ENCODE measurements at places on chromosomes 2 and 18.

- no peak for DNase-seq
Measured at GRCh38 chr2:12202313-12203075, 456.1 kb downstream of the LPIN1 start.

- DNase-seq = no peak
Measured at GRCh38 chr2:18855027-18855426, 265.7 kb upstream of the NT5C1B start.

DNA sequence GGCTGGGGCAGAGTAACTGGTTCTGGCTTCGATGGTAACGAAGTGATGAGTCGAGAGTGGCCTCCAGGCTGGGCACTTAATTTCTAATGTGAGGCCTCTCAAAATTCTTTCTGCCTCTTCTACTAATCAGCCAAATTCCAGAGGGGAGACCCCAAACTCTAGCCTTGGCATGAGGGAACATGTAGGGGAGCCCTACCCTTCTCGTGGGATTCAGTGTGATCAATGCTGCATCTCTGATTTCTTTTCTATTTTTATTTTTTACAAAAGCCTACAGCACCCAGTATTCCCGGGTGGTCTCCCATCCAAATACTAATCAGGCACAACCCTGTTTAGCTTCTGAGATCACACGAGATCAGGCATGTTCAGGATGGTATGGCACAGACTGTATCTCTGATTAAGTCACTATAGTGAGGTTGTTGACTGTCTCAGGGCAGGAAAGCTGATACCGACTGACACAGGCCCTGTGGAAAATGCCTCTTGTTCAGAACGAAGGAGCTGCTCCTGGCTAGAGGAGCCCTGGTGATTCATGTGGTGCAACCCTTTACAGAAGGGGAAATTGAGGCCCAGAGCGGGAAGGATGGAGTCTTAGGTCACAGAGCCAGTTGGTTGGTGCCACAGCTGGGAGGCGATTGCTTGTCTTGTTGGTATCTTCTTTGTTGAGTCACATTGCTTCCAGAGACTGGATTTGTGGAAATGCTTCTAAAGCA, 126.3 kb upstream of the HS6ST1 start:
- DNase-seq = no peak

- DNase-seq = no peak
Measured at GRCh38 chr2:172896661-172897081, 161.0 kb downstream of the RAPGEF4 start.

GRCh38 chr2:28134262-28134812, 243.8 kb downstream of the BABAM2 start:
- no peak for DNase-seq

GRCh38 chr2:21118302-21118920, 5.4 kb upstream of the TDRD15 start:
- no peak for DNase-seq

- DNase-seq = no peak
Measured at GRCh38 chr2:65429786-65430602, 2.4 kb downstream of the SPRED2 start.

GRCh38 chr2:27622921-27623384, 5.9 kb downstream of the CCDC121 start:
- DNase-seq = no peak

- no peak for DNase-seq
Measured at GRCh38 chr2:47250586-47251403, 95.7 kb upstream of the STPG4 start.

DNA sequence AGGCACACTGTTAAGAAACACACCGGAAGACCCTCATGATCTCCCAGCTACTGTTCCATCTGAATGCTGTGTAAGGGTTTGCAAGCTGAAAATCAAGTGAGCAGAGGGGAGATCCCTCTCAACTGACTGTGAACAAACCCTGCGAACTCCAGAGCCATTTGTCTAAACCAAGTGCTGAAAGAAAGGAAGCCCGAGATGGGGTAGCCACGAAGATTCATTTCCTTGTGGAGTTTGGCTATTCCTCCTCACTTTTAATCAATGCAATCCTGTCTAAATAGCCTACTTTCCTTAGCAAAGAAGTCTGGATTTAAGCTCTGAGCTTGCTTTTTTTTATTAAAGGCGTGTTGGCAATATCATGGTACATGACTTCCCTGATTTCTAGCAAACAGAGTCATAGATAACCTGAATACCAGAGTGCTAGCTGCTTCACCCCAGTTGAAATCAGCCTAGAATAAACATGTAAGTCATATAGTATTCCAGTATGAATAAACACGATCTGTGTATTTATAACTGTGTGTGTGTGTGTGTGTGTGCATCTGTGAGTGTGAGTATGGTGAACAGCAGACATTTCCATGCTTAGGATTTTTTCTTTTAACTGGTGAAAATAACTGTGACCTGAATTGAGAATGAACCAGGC, 365.2 kb downstream of the ZNF521 start:
- DNase-seq = no peak

GRCh38 chr2:144310889-144311608, 208.9 kb downstream of the ZEB2 start:
- no peak for DNase-seq

DNA sequence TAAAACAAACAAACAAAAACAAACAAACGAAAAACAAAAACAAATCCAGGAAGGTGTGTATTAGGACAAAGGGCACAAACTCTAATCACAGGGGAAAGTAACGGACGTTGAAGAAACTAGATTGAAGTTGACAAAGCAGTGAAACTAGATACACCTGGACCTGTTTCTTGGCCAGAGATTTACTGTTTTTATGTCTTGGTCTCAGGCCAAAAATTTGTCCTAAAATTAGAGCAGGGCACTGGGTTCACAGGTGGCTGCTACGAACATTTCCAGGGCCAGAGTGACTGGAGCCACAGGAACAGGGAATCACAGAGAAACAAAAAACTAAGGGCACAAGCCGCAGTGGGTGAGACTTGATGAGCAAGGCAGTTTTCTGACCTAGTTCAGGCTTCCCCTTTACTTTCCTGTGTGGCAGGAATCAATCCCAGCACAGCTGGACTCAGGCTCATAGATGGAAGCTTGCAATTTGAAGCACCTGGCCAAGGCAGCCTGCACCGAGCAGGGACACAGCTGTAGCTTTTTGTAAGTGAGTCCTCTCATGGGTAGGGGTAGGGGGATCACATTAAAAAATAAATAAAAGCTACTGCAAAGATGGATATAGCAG, 329.4 kb downstream of the DLGAP1 start:
- DNase-seq = no peak

DNA sequence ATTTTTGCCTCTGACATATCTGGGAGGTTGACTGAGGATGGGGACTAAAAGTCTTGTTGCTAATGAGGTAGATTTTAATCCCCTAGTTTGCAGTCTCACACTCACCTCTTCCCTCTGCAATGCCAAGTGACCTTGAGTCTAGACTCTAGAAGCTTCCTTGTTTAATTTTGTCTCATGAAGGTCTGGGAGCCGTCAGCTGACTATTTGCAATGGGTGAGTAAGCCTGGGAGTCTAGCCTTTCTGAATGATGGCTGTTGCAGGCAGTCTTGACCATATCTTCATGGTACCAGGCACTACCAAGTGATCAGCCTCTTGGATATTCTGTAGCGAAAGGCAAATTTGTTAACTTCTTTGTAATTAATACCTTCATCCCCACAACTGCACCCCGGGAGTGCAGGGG, 61.2 kb downstream of the ARHGAP15 start:
- no peak for DNase-seq

DNA sequence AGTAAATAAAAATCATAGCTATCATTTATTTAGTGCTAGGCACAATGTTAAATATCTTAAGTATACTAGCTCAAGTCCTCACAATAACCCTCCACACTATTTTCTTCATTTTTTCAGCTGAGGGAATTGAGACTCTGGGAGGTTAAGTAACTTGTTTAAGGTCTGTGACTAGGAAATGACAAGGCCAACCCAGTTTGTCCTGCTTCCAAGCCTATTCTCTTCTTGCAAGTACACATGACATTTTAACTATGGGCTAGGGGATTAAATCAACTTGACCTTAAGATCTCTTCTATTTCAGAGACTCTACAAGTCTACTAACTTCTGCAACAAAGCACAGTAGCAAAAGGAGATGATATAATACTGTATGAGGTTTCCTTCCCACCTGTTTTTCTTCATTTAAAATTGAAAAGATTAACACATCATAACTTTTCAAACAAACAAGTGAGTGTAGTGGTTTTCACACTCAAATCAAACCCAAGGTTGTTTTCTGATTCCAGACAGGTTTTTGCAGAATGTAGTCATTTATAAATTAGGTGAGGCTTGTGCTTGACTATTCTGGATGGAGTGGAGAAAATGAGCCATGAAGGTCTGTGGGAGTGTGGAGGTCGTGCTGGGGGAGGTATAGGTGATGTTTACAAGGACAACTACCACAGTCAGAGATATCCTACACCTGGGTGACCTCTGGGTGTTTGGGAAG, 57.0 kb downstream of the CD28 start:
- no peak for DNase-seq

DNA sequence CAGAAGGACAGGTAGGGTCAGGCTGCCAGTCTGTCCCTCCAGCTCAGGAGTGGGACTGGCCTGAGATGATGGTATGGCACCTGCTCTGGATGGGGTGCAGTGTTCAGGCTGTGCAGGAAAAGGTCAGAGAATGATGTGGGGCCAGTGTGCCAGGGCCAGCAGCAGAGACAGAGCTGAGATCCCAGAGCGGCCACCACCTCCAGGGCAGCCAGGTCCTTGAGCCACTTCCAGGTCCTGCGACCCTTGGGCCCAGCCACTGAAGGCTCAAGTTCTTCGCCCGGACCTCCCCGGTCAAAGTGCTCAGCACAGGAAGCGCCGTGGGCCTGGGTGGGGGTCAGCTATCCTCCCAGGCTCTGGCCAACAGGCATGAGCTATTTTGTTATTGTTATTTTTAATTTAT, 12.1 kb upstream of the ARMC9 start:
- DNase-seq = no peak

DNA sequence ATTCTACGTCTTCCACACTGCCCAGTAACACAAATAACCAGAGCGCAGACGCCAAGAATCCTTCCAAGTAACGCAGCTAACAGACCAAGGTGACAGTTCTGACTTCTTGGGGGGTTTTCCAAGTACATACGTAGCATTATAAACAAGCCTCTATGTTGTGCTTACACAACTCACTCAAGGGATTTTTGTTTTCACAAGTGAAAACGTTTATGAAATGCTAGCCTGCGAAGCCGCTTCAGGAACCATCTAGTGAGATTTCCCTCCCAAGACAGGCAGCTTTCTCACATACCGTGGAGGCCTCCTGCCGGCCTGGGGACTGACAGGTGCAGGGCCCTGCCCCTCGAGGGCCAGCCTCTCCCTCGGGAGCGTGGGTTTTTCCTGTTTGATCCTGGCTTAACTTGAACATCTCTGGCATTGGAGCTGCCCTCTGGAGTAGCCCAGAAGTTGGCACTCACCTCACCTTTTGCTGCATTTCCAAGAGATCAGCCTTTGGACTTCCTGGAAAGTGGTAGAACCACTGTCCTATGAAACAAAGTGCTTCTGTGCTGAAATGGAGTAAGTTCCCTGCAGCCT, 151.1 kb downstream of the MBP start:
- no peak for DNase-seq

- no peak for DNase-seq
Measured at GRCh38 chr2:180978903-180979748, 1.3 kb upstream of the UBE2E3 start.

- DNase-seq = no peak
Measured at GRCh38 chr2:23522726-23523372, 137.9 kb downstream of the KLHL29 start.

- DNase-seq = no peak
Measured at GRCh38 chr2:191066197-191066918, 52.4 kb upstream of the STAT1 start.

- DNase-seq = no peak
Measured at GRCh38 chr2:23604731-23605130, 219.8 kb downstream of the KLHL29 start.

DNA sequence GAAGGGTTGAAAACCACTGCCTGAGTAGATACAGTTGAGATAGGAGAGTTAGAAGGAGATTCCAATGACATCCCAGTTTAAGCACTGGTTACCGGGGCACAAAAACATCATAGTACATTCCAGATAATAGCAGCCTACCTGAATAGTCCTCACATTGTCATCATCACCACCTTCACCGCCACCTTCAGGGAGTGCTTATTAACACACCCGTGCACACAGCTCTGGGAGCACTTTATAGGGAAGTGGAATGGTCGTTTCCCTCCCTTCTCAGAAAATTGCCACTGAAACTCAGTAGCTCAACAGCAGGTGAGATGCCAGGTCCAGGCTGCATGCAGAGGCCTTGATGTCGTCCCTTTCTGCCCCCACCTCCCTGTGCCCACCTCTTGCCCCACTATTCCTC, 8.2 kb downstream of the SERPINB7 start:
- DNase-seq = no peak

- DNase-seq = no peak
Measured at GRCh38 chr2:11024259-11024645, 112.5 kb downstream of the KCNF1 start.

DNA sequence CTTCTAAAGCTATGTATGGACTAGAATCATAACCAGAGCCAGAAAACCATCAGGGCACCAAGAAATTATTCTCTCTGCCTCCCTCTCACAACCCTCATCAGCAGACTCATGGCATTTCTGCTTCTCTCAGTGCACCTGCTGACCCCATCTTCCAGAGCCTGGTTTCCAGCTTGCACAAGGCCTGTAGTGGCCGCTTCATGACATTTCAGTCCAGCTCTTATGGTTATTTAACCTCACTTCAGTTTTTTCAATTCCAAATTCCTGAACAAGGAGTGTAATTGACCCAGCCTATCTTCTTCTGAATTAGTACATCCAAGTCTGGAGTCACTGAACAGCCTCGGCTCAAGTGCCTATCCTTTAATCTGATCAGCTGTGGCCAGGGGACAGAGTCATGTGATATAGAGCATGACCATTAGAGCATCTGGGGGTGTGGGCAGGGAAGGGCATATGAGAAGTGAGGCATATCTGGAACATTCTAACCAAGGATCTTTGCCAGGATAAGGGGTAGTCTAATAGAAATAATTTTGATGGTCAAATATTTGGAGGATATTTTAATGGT, 97.2 kb upstream of the TMEM17 start:
- DNase-seq = no peak

DNA sequence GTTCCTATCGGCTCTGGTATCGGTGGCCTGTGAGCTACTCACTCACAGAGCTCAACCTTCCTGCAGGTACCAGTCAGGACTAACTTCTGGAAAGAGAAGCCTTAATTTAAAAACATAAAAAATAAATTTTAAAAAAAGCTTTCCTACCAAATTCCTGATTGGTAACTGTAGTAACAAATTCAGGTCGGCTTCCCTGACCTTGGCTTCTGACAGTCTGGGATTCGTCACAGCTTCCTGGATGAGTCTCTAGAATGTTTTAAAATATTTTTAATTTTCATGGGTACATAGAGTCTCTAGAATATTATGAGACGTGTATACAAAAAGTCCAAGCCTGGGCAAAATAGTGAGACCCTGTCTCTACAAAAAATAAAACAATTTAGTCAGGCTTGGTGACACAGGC, 45.0 kb upstream of the MTCL1 start:
- no peak for DNase-seq

DNA sequence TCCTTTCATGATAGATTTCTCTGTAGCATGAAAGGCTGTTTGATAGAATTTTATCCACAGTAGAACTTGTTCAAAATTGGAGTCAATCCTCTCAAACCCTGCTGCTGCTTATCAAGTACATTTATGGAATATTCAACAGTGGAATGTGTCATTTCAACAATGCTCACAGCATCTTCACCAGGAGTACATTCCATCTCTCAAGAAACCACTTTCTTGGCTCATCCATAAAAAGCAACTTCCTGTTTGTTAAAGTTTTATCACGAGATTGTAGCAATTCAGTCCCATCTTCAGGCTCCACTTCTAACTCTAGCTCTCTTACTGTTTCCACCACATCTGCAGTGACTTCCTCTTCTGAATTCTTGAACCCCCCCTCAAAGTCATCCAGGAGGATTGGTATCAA, 29.4 kb downstream of the PDCL3 start:
- DNase-seq = no peak

- no peak for DNase-seq
Measured at GRCh38 chr2:59680863-59681262, 872.6 kb downstream of the BCL11A start.
